ENCODE measurements at places on chromosomes 4 and X. TPM values are rescaled to one million over a fixed set of nuclear protein-coding genes. Genes with fewer than 3 reads are reported as not detected.

MAP7D2 gene
- 0.60 TPM for total RNA-seq

GRCh38 chr4:24910499-24910898, 2.3 kb downstream of the CCDC149 start:
- DNase-seq = no peak

- DNase-seq = no peak
Observed at GRCh38 chrX:64975491-64975890, 759 bp downstream of the ZC4H2 start.

DNA sequence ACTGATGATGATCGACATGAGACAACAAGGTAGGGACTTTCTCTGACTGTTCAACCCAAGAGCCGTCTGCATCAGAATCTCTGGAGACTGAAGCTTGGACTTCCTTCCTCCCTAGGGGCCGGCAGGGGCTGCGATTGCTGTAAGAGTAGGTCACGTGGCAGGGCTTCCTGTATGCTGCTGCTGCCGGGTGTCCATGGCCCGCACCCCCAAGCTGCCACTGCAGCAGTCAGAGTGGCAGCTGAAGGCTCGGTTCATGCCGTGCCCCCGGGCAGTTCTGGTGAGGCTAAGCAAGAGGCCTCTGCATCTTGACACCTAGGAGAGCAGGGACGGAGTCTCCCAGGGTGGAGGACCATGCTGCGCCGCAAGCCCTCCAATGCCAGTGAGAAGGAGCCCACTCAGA, at the start of gene SASH3:
Gene SASH3, plus strand, starts transcription at position 203 of the 400 bp plus-strand sequence. Its CDS starts 149 bp downstream, at position 352.
- peak; percentile 16 for DNase-seq

DNA sequence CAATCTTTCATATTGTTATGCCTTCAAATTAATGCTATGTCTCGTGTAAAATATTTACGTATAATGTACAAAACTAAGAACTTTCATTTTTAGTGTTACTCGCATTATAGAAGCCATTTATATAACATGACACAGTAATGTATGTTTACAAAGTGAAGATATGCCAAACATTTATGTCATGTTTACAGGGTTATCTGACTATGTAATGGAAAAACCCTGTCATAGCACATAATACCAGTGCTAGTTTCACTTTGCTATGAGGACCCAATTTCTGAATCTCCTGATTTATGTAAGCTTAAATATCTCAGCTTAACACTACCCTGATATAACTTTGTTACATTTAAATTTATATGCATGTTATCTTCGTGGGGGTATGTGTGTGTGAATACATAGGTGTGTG, 233.1 kb downstream of the FAT4 start:
- DNase-seq = no peak

DNA sequence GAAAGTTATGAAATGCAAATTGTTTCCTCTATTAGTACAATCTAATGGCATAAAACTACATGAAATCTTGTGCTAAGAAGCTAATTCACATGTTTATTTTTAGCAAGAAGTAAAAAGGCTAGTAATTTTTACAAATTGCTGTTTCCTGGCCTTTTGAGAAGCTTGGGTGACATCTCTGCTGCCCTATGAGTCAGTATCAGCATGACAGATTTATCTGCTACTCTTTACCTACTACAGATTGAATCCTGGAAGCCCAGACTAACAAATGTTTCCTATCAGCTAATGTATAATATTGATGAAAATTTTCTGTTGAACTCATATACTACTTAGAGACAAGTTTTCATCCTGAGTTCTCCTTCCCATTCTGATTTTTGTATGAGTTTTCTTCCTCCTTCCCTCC, 232.4 kb downstream of the DCTD start:
- no peak for DNase-seq

Measured in tibial nerve (tissue), 4 donors.